ENCODE measurements at places on chromosomes 13 and 19. TPM values are rescaled to one million over a fixed set of nuclear protein-coding genes. Genes with fewer than 3 reads are reported as not detected.
A peak's percentile ranks its signal among the peaks of the same experiment; 100 is the strongest.

DNA sequence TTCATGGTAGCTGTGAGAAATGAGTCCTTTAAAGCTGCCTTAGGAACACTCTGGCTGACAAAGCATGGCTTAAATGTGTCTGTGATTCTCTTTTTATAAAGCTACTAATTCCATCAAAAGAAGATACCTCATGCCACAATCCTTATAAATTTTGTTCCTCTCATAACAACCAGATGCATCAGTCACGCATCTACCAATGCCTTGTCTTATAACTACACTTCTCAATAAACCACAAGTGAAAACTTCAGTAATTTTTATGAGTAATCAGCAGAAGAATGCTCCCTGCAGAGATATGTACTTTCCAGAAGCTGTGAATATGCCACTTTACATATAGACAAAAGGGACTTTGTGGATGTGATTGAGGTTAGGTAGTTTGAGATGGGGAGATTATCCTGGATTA is 147.8 kb downstream of the SUCLA2 start:
- DNase-seq, result no peak

DNA sequence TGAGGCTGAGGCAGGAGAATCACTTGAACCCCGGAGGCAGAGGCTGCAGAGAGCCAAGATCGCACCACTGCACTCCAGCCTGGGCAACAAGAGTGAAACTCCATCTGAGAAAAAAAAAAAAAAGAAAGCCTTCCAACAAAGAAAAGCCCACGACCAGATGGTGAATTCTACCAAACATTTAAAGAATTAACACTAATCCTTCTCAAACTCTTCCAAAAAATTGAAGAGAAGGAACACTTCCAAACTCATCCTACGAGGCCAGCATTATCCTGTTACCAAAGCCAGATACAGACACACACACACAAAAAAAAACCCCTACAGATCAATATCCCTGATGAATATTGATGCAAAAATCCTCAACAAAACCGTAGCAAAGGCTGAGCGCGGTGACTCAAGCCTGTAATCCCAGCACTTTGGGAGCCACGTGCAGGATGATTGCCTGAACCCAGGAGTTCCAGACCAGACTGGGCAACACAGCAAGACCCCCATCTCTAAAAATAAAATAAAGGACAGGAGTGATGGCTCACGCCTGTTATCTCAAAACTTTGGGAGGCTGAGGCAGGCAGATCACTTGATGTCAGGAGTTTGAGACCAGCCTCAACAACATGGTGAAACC is 6.2 kb upstream of the EVI5L start:
- no peak for DNase-seq

The CEACAM4 gene
- not detected for total RNA-seq

GRCh38 chr13:112657850-112658445 is 31.9 kb upstream of the ATP11A start:
- no peak for DNase-seq

GRCh38 chr13:36774931-36775330 is 44.1 kb upstream of the RFXAP start:
- no peak for DNase-seq

The KIR3DL2 gene
- total RNA-seq, result not detected

The LINGO3 gene
- total RNA-seq, result not detected

The ADAMTSL5 gene
- total RNA-seq, result 0.13 TPM

The ZNF653 gene
- 15.8 TPM for total RNA-seq

- DNase-seq, result no peak
These were observed 2.6 kb downstream of the P2RY11 start for GRCh38 chr19:10113964-10114650.

- DNase-seq, result no peak
These were observed 1.6 kb downstream of the GRIK5 start for GRCh38 chr19:42068361-42068755.

- no peak for DNase-seq
These were observed 21.5 kb upstream of the MEDAG start for GRCh38 chr13:30884543-30884942.

GRCh38 chr13:56187331-56187730 is 953.4 kb upstream of the PRR20A start:
- DNase-seq, result no peak

DNA sequence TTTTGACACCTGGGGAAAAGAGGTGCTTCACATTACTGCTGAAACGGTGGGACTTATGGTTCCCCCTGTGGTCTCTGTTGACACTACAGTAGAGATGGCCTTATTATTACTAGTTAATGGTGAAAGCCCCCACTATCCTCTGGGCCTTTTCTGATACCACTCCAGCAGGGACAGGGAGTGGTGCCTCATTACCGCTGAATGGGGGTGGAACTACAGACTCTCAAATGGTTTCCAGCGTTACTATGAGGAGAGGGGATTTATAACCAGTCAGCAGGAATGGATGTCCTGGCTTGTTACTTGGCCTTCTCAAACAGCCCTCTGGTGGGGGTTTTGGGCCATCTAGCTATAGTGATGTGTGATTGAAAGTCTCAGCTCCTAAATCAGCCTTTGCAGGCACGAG is 96.7 kb upstream of the DIAPH3 start:
- DNase-seq, result peak; percentile 26

GRCh38 chr13:71524613-71525304 is 342.2 kb downstream of the DACH1 start:
- DNase-seq, result no peak

The ETV2 gene
- not detected for total RNA-seq

DNA sequence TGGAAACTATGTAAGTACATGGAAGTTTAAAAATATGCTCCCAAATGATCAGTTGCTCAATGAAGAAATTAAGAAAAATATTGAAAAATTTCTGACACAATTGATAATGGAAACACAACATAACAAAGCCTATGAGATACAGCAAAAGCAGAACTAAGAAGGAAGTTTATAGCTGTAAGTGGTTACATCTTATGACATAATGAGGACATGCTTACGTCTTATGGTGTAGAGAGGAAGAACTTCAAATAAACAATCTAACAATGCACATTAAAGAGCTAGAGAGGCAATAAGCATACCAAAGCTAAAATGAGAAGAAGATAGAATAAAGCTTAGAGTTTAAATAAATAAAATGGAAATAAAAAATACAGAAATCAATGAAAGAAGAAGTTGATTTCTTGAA is 50.0 kb upstream of the CEACAM21 start:
- no peak for DNase-seq
